Caco-2 (cell line): ENCODE measurements at places on chromosomes 3 and 15. TPM values are rescaled to one million over a fixed set of nuclear protein-coding genes. Genes with fewer than 3 reads are reported as not detected.

DNA sequence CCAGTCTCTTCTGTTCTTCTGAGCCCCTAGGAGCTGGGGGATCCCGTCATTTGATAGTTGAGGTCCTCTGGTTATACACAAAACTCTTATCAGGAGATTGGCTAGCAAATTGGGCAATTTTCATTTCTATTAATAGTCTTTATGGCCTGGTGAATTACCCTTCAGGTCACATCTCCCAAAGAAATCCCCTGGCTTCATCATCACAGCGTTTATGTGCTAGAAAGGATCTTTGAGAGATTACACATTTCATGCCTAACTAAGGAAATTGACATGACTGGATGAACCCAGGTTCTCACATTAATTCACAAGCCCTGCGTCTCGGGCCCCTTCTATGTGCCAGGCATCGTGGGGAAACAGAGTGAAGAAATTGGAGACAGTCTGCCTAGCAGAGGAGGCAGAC is 227.4 kb upstream of the PROK2 start:
- no peaks in the 10 kb centered on the region for H3K4me1 ChIP-seq
- no peaks in the 10 kb centered on the region for H3K36me3 ChIP-seq
- no peaks in the 10 kb centered on the region for H3K27me3 ChIP-seq
- no peak for DNase-seq
- H3K4me3 ChIP-seq, result no peak overlapping the region

GRCh38 chr15:65666257-65666656 is 44.5 kb downstream of the SLC24A1 start:
- no peaks in the 10 kb centered on the region for H3K36me3 ChIP-seq
- H3K4me1 ChIP-seq, result no peaks in the 10 kb centered on the region
- no peak for DNase-seq
- H3K27me3 ChIP-seq, result no peaks in the 10 kb centered on the region
- no peak overlapping the region for H3K27ac ChIP-seq

GRCh38 chr15:98085003-98085639 is 124.6 kb downstream of the ARRDC4 start:
- no peak overlapping the region for H3K4me3 ChIP-seq
- H3K4me1 ChIP-seq, result no peaks in the 10 kb centered on the region
- no peak for DNase-seq
- H3K27me3 ChIP-seq, result no peaks in the 10 kb centered on the region

THUMPD3 gene
- total RNA-seq, result 56.0 and 62.2 TPM in 2 replicates

MST1R gene
- 11.8 and 13.6 TPM in 2 replicates for total RNA-seq

C3orf85 gene
- total RNA-seq, result 0.48 and 0.81 TPM in 2 replicates
